ENCODE measurements at places on chromosomes 1 and 21.

- DNase-seq = no peak
These were observed 40.8 kb downstream of the DSTYK start for GRCh38 chr1:205170532-205171269.

GRCh38 chr21:42129300-42130266, 58.5 kb downstream of the UMODL1 start:
- DNase-seq = no peak

DNA sequence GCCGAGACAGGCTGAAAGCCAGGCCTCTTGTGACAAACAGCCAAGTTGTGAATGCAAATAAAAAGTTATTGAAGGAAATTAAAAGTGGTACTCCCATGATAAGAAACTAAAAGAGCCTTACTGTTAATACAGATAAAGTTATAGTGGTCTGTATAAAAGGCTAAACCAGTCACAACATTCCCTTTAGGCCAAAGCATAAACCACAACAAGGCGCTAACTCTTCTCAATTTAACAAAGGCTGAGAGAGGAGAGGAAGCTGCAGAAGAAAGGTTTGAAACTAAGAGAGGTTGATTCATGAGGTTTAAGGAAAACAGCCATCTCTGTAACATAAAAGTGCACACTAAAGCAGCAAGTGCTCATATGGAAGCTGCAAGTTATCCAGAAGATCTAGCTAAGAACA, 10.7 kb downstream of the C1orf105 start:
- DNase-seq = no peak

GRCh38 chr21:17185674-17186073, 327.2 kb upstream of the CXADR start:
- no peak for DNase-seq

DNA sequence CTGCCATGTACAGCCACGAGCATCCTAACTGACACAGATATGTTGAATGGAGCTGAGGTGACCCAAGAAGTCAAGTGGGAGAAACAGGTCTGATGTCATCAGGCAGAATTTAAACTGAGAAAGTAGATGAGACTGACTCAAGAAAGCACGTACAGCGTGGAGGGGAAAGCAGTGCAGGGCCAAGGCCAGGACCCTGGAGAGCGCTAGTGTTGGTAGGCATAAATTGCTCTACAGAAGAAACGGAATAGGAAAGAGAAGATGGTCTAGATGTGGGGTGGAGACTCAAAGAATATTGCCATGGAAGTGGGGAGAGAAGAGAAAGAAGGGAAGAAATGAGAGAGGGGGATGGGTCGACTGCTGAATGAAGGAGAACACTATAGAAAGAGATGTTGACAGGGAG, 45.3 kb upstream of the GJB5 start:
- no peak for DNase-seq

GRCh38 chr1:5572794-5573193, 419.4 kb downstream of the NPHP4 start:
- no peak for DNase-seq

DNA sequence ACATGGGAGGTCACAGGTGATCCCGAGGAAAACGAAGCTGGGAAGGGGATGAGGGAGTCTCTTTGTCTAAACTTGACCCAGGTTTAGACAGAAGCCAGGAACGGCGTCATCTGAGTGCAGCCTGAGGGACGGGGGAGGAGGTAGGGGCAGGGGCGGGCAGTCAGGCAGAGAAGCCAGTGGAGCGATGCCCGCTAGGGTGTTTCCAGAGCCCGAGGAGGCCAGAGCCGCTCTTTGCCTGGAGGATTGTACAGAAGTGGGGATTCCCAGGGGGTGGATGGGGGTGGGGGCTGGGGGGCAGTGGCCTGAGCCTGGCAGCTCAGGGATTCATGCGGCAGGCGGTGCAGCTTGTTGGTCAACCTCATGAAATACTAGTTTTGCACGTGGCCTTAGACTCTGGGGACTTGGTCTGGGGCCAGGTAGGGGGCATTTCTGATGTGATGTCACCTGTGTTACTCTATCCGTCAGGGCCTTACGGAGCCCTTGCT, 58.4 kb downstream of the VPS26C start:
- no peak for DNase-seq

DNA sequence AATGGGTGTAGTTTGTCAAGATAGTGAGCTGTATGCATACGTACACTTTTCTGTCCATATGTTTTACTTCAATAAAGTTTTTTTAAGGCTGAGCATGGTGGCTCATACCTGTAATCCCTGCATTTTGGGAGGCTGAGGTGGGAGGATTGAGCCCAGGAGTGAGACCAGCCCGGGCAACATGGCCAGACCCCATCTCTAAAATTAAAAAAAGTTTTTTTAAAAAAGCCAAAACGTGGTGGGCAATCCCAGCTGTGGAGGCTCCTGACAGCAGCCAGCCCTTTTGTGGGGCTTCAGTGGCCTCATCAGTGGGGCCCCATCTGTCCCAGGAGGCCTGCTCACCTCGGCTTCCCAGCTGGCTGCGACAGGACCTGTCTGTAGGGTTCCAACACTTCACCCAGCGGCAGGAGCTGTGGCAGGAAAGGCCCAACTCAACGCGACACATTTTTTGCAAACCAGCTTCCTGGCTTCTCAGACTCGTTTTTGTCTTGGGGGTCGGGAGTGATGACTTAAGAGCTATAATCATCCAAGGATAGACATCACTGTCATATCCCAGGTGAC, 56.9 kb upstream of the LBR start:
- DNase-seq = no peak

DNA sequence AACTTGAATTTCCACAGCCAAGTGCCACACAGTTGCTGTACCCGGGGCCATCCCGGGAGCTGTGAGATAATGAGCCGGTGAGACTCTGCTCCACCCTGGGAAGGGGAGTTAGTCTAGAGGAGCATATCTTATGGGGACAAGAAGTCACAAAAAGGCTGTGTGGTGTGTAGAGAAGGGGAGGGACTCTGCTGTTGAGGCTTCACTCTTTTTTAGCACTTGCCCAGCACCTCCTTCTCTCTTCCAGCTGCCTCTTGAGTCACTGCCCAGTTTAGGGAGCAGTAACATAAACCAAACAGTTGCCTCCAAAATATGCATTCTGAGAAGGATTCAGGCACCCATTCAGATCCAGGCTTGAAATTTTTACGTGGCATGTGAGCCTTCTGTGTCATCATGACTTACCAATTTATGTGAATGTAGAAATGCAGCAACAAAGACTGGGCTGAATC, 744 bp upstream of the WDR26 start:
- DNase-seq = no peak
